Activated CD4-positive, alpha-beta T cell treated with anti-CD3 and anti-CD28 coated beads, Interleukin-2, Interleukin-6, amounts not matched to agents 100 ng/mL and 50 ng/mL, durations not matched to agents 16 hours and 8 hours (primary cell): ENCODE measurements at places on chromosomes 1 and 21.

- peak; percentile 33 for DNase-seq
These were observed 321.2 kb downstream of the HLX start for GRCh38 chr1:221200464-221200863.

DNA sequence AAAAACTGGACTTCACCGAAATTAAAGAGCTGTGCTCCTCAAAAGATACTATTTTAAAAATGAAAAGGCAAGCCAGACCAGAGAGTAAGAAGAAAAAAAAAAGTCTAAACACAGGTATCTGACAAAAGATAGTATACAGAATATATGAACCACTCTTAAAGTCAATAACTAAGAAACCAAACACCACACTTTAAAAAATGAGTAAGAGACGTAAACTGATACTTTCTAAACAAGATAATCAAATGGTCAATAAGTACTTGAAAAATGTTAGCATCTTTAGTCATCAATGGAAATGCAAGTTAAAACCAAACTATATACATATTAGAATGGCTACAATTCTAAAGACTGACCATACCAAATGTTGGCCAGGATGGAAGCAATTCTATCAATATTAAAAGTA lies 77.6 kb downstream of the EVI5 start:
- DNase-seq = no peak

- DNase-seq = no peak
These were observed 81.0 kb downstream of the PAX7 start for GRCh38 chr1:18711536-18712251.

- DNase-seq = peak; percentile 29
These were observed 657 bp upstream of the HNRNPU start for GRCh38 chr1:244865028-244865371.

DNA sequence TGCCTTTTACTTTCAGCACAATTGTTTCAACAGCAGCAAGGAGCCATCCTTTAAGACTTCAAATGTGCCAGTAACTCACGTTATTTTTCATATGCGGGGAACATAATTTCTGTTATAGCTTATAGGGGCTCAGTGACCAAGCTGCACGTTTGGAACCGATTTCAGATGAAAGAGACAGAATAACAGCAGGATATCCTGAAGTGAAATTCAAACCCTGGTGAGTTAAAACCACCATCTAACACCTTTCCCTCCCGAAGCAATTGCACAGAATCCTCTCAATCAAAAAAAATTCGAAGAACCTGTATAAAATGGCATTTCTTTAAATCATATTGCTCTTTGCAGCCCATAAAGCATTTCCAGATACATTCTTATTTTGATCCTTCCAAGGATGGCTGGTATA lies 6.9 kb downstream of the SMYD2 start:
- no peak for DNase-seq

DNA sequence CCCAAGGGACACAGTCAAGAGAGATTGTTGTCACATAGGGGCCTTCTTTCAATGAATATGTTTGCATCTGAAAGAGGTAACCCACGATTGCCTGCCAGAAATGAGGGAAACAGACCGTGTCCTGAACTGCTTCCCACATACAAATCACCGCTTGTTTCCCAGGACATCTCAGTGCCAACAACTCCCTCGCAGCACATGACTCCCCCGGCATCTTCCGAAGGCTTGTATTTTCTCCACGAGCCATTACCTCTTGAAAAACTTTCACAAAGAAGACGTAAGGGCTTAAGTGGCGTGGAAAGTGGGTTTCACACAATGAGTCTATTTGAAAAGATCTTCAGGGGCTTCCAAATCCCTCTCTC lies 31.6 kb upstream of the PDE9A start:
- no peak for DNase-seq

DNA sequence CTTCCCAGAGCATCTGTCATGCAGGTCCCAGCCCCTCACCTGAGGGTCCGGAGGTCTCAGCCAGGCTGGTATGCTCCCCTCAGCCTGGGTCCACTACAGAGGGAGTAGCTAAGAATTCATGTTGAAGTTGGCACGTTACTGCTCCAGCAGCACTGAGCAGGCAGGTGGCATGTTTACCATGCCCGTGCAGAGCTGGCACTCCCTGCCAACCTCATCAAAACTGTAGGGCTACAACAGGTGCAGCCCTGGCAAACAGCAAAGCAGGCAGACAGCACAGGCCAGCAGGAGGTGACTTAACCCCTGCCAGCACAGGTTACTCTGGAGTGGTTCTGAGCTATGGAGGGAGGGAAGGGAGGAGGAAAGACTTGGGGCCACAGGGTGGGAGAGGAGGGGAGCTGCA lies 46.4 kb downstream of the NUAK2 start:
- DNase-seq = no peak

- peak; percentile 68 for DNase-seq
These were observed 119.2 kb upstream of the IPO9 start for GRCh38 chr1:201709564-201710295.

DNA sequence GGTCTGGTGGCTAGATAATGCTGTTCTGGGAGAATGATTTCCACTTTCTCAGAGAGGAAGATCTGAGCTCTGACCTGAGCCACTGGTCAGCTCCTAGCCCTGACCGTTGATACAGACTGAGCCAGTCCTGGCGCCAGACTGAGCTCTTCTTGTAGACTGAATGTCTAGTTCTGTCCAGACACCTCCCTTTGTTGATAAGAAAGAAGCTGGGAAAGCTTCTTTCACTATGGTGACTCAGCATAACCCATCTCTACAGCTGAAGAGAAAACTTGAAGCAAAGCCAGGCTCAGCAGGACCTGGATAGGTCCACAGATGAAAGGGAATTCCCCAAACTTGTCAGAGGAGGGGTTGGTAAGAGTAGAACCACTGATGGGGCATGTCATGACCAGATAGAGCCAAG lies 9.9 kb upstream of the TRABD2B start:
- no peak for DNase-seq

- no peak for DNase-seq
These were observed 727.7 kb upstream of the NCAM2 start for GRCh38 chr21:20270365-20271055.

GRCh38 chr21:39006571-39007311 lies 176.5 kb downstream of the PSMG1 start:
- no peak for DNase-seq

GRCh38 chr1:199701726-199702125 lies 325.8 kb upstream of the NR5A2 start:
- no peak for DNase-seq

DNA sequence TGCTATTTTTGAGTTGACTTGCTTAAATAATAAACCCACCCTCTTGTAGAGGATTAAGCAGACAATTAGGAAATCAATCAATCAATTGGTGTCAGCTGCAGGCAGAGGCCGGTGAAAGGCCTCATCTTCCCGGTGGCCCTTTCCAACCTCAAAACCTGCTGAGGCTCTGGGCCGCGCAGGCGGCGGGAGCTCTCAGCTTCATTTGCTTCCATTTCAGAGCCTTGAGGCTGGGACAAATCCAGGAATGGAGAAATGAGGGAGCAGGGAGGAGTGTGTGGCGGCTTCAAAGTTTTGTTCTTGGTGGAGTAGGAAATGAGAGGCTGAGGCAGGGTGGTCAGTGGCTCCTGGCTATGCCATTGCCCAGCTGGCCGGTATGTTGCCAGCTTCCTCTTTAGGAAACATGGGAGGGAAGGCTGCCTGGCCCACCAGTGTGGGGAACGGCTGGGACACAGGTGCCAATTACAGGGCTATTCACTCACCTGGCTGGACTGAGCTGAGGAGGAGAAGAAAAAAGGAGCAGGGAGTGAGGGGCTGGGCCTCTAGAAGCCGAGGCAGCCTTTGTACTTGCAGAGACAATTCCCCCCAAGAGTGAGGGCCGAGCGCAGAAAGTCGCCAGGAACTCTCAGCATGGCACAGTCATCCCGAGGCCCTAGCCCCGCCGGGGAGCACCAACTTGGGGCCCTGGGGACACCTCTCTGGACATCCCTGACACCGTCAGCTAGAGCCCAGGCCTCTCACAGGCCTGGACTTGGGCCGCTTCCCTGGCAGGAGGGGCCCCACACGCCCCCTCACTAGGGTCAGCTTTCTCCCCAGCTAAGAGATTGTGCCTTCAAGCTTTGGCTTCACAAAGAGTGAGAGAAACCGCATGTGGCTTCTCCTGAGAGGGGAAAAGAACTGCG lies 4.4 kb downstream of the POU3F1 start:
- no peak for DNase-seq

- DNase-seq = peak; percentile 71
These were observed 18.8 kb downstream of the PTPRC start for GRCh38 chr1:198657550-198658064.

DNA sequence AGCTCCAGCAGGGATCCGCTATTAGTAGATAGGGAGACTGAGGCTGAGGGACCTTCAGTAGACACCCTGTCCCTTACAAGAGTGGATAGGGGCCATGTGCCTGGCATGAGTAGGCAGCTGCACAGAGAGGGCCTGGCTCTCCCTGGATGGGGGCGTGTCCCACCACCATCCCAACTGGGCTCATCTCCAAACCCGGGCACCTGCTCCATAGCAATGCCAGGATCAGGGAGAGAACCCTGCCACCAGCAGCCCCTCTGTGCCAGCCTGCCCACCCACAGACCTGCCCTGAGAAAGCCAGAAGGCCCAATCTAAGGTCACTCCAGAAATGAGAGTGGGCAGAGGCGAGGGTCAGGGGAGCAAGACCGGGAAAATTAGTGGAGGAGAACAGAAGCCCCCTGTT lies 121.3 kb downstream of the GRIK3 start:
- DNase-seq = no peak

- DNase-seq = no peak
These were observed 541.6 kb upstream of the CAMK1G start for GRCh38 chr1:209041927-209042326.

GRCh38 chr1:62905872-62906271 lies 121.9 kb downstream of the ATG4C start:
- no peak for DNase-seq

DNA sequence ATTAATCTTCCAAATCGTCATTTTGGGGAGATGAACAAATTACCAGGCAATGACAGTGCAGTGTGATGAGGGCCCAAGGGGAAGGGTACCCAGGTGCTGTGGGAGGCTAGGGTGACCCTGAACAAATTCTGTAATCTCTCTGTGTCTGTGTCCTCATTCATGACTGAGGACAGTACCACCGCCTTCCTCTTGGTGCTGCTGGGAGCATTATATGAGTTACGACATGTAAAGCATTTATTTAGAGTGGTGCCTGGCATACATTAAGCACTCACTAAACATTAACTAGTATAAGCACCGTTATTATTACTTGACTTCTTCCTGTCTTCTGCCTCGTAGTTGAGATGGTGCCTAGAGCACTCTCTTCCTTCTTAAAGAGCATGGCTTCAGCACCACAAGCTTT lies 468.2 kb upstream of the VAMP3 start:
- no peak for DNase-seq

DNA sequence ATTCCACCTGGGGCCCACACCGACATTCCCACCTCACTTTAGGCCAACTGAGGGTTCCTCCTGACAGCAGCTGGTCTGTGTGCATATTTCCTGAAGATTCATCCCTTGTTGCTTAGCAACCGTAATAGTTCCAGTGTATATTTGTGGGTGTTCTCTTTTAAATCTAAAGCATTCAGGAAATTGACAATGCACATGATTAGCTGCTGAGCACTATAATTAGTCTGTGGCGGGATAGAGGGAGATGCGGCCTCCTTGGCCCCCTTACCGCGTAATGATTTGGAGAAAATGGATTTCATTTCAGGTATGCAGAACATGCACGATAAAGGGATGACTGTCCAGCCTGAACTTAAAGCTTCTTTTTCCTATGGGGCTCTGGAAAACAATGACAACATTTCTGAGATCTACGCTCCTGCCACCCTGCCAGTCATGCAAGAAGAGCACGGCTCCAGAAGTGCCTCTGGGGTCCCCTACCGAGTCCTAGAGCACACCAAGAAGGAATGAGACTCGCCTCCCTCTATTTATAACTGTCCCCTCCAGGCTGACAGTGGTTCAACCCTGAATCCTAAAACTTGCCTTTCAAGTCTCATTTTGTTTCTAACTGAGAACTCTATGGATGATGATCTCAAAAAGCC lies 33.8 kb upstream of the RCAN3 start:
- no peak for DNase-seq

- no peak for DNase-seq
These were observed 19.5 kb upstream of the TNFRSF1B start for GRCh38 chr1:12147201-12147701.

GRCh38 chr1:80523861-80524260 lies 1276.9 kb upstream of the ADGRL2 start:
- no peak for DNase-seq

DNA sequence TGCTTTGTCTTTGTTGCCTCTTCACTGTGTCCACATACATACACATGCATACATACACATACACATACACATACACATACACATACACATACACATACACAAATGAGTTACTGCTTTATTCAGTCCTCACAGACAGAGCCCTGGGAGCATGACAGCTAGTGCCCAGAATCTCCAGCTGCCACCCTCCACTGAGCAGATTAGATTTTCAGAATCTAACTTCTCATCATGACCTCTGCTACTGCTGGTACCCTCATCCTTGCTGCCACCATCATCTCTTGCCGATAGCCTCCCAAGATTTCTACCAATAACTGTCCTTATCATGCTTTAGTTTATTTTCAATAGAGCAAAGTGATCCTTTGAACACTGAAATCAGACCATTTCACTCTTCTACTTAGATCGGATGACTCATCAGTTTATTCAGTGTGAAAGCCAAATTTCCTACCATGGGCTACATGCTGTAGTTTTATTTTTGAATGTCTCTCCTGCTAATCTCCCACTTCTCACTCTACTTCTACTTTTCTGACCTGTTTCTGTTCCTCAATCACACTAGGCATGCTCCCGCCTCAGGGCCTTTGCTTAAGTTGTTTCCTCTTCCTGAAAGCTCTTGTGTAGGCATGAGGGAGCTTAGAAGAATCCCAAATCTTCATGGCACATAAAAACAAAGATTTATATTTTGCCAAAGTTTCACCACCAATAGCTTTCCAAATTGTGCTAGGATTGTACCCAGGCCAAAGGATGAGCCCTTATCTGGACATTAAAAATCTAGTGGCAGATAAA lies 43.0 kb downstream of the ATP6V1G3 start:
- DNase-seq = peak; percentile 30

GRCh38 chr1:53367503-53368313 lies 39.8 kb upstream of the LRP8 start:
- DNase-seq = peak; percentile 84

DNA sequence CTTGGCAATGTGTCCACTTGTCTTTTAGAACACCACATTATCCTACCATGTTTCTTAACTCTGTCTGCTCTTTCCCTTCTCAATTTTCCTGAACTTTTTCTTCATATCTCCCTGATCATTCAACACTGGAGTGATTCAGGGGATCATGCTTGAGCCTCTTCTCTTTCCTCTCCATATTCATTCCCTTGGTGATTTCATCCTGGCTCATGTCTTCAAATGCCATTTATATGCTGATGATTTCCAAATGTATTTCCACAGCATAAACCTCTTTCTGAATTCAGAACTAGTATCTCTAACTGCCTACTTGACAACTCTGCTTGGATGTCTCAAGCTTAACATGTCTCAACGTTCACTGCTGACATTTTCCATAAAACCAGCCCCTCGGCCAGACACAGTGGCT lies 8.5 kb upstream of the IVL start:
- no peak for DNase-seq

- DNase-seq = no peak
These were observed 34.5 kb downstream of the CTNNBIP1 start for GRCh38 chr1:9875636-9876000.
